CD4-positive, alpha-beta T cell treated with Interleukin-6 at 100 ng/mL for 8 hours (primary cell): ENCODE measurements at places on chromosomes 3 and 15.

DNA sequence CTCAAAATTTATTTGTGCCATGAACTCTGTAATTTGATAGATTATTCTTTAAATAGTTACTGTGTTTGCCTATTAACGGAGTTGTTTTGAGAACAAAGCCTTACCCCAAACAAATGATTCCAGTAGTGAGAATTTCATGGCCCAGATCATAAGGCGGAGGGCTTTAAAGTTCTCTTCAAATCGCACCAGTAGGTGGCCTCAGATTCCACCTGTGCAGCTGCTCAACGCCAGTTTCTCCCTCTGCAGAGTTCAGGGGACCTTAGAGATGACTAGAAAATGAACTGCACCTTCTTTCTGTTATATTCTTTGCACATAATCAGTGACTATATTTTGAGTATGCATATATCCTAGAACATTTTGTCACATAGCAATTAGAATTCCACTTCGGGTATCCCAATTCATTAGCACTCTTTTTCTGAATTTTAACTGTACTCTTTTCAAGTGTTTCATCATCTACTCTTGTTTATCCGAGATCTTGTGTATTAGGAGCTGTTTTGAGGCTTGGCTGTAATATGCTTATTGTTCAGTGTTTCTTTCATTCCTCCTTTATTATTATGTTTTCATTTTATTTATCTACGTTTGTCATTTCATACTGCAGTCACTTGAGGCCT lies 232.6 kb upstream of the CHRM5 start:
- no peak for DNase-seq

- no peak for DNase-seq
Observed at GRCh38 chr3:129365296-129366136, 62.9 kb downstream of the EFCAB12 start.

- no peak for DNase-seq
Observed at GRCh38 chr3:176655404-176656094, 541.7 kb downstream of the TBL1XR1 start.

DNA sequence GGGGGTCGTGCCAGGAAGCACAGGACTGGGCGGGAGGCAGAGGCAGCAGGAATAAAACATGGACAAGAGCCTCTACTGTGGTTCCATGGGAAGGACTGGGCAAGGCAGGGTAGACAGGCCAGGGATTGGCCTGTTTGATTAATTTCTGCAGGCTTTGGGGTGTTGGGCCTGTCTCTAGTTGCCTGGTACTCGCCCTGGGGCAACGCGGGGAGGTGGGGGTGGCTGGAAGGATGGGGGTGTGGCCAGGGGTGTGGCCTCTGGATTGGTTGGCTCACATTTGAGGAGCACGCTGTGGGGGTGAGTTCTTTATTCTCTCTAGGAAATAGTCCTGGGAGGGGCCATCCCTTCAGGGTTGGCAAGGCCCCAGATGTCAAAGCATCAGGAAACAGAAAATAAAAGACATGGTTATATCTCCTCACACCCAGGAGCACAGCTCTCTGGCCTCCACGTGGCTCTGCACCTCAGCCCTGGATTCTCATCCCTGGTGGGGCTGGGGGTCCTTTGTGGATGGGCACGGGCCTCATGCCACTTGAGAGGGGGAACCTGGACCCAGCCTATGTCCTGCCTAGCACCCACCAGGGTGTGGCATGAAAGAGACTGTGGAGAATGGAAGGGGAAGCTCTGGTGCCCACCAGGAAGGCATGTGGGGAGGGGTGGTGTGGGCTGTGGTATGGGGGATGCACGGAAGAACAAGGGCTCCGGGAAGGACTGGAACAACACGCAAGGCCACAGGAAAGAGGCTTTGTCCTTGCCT lies 223.0 kb upstream of the LYSMD4 start:
- no peak for DNase-seq

DNA sequence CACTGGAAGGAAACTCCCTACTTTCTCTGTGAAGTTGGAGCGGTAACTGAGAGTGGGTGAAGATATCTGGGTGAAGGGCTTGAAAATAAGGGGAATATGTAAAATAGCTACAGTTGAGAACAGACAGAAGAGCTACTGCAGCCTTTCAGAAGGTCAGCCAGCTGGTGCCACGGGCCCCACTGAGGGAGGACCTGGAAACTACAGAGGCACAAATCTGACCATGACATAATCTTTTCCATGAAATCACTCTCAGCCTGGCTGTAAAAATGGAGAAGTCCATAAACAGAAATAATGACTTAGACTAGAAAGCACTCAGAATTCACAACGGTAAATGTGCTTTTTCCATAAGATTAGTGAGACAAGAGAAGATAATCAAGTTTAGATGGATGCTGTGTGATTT lies 46.4 kb downstream of the ST3GAL6 start:
- DNase-seq = no peak

- DNase-seq = no peak
Observed at GRCh38 chr3:72663429-72663828, 184.8 kb downstream of the SHQ1 start.

DNA sequence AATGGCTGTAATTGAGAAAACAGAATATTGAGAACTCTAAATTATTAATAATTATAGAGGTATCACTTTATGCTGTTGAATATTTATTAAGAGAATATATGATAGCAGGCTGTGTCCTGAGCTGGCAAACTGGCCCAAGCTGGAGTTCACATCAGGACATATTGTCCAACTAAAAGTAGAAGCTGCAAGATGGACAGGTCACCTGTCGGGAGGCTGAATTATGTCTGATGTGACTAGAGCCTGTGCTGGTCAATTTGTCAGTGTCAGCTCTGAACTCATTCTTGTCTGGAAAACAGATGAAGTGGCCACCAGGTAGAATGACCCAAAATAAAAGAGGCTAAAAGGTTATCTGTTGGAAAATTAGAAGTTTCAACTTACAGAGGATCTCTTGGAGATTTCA lies 392.2 kb downstream of the LRTM1 start:
- no peak for DNase-seq

DNA sequence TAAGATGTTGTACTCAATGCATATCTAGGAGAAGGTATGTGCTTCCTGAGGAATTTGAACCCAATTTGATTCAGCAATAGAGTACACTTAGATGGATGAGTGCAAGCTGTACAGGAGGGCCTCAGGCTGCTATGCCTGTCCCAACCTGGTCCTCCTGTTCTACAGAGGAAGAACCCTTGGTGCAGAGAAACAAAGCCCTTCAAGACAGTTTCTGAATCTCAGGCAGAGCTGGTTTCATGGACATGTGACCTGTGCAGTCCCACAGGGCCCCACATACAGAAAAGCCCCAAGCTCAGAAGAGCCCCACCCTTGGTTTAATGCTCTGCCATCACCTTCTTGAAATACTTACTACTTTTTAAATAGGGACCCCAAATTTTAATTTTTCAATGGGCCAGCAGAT lies 15.3 kb downstream of the FOXP1 start:
- DNase-seq = no peak

DNA sequence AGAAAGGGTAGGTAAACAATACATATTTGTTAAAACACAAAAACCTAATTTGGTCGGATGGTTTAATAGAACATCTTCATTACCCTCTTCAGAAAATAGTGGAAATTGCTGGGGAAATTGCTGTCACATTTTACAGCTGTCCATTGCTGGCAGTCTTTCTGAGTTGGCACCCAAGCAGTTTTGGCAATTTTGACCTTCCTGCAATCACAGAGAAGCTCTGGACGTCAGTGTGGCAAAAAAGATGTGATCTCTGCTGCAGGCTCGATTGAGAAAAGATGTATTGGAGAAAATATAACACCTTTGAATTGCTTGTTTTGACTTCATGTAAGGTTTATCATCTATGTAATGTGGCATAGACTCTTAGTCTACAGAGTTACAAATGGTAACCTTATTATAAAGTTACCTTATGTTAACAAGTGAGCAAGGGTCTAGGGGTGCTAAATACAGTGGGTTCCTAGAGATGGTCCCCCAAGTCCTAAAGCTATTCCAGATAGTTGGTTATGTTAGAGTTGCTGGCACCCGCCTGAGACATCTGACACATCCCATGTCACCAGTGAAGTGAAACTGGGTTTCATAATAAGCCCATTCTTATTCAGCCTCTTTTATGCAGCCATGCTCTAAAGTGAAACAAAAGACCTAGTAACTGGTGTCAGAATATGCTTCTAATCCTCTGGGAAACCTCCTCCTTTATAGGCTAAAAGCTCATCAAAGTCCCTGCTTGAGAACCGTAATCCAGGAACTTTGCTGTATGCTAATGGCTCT lies 14.0 kb downstream of the UBE2E1 start:
- no peak for DNase-seq

DNA sequence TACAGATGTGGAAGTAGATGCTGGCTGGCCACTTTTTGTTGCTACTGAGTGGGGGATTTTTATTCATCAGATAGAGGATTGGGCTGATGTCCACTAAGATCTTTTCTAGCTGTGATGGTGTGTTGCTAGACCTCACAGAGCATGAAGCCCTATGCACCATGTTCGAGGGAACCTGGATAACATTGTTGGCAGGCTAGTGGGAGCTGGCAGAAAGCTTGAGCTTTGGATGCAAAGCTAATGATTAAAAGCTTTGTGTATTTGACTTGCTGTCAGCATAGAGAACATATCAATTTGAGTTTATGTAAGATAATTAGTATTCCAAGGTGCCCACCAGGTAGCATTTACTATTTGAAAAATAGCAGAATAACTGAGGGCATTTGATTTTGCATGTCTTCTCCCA lies 59.1 kb downstream of the ST6GAL1 start:
- DNase-seq = no peak

DNA sequence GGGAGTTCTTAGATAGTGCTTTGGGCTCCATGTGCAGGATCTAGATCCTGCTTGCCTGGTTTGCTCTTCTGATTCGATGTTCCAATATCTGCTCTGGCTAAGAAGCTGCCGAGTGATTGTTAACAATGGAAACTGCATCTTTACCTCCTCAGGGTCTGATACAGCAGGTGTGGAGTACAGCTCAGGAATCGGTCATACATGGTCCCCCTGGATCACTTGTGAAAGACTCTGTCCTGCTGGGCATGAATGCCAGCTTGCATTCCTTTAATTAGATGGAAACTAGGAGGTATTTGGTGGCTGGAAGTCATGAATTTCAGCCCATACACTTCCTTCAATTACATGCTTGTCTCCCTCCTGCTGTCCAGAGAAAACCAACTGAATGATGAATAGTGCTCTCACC lies 95.3 kb downstream of the CHRNA7 start:
- DNase-seq = no peak

DNA sequence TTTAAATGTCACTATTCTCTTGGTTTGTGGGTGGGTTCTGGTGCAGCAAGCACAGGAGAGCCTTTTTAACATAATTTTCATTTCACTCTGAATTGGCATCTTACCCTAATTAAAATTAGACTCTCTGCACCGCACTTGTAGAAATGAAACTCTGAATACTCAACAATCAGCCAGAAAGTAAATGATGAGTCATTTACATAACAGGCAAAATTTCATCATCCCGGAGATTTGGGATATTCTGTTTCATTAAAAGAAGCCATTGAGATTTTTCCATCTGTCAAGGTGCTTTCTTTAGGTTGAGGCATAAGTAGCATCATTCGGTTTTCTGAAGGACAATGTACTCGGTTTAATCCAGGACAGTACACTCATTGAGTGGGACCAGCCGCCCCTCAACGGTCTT lies 111.0 kb downstream of the RFTN1 start:
- DNase-seq = no peak

DNA sequence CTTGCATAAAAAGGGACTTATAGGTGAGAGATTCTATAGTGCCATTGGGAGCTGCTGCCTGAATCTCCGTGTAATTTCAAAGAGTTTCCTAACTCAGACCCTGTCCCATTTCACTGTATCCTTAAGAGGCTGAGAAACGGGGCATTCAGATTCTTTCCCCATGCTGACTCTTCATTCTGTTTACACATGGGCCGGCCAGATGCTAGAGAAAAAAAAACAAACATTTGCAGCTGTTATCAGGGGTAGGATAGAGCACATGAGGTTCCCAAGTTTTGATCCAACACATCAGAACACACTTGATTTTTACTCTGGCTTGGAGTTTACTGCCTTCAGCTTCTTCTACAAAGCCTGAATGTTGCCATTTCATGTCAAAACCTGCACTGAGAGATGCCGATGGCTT lies 215.9 kb upstream of the TPRG1 start:
- DNase-seq = no peak

DNA sequence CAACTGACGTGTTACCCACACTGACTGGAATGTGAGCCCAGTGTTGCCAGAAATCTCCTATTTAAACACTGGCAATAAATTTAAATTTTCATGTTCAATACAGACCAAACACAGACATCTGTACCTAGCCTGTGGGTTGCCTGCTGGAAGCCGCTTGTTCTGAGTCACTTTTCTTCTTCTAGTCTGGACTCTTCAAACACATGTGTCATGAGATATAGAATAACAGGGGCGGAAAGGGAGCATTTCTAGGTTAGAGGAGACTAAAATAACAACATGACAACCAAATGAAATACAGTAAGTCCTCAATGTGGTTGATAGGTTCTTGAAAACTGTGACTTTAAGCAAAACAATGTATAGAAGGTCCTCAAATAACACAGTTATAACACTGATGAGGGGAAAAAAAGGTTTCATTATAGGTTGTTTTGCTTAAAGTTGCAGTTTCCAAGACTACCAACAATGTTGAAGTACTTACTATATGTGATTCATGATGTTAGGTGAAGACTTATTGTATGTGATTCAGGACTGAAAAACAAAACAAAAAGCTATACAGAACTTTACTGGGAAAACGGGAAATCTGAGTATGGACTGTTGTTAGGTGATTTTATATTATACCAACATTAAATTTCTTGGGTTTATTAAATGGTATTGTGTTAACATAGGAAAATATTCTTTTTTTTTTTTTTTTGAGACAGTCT lies 63.1 kb downstream of the PRKAR2A start:
- DNase-seq = no peak

DNA sequence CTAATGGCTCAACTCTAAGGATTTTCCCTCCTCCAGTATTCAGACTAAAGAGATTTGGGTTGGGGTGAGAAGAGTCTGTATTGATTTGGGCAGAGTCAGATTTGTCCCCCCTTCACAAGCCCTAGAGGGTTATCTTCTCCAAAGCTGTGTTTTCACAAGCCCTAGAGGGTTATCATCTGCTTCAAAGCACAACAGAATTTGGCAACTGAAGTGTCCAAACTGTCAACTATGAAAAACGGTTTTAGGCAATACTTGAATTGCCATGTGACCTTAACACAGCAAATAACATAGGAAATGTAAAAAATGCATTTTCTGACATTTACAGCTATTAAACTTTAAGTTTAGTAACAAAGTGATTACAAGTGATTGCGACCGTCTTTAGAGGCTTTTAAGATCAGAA lies 119.9 kb downstream of the IMPG2 start:
- no peak for DNase-seq

GRCh38 chr3:40152482-40153133 lies 156.9 kb upstream of the EIF1B start:
- DNase-seq = no peak

DNA sequence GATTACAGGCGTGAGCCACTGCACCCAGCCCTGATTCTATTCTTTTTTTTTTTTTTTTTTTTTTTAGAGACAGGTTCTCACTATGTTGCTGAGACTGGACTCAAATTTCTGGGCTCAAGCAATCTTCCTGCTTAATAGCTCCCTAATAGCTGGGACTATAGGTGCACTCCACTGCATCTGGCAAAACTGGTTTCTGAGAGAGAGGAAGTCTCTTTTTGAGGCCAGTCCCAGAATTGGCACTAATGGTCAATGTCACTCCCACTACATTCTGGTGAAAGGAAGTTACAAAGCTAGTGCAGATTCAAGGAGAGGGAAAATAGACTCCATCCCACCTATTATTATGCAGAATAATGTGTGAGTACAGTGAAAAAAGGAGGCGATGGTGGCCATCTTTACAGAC lies 5.8 kb upstream of the TGFBR2 start:
- no peak for DNase-seq
